ENCODE measurements at places on chromosomes 7 and 10.

- H3K4me3 ChIP-seq: no peak overlapping the region
- H3K27me3 ChIP-seq: no peaks in the 10 kb centered on the region
- no peaks in the 10 kb centered on the region for H3K4me1 ChIP-seq
- no peak overlapping the region for H3K27ac ChIP-seq
- no peak for DNase-seq
- H3K36me3 ChIP-seq: no peaks in the 10 kb centered on the region
Measured at GRCh38 chr7:67267914-67268313, 271.3 kb downstream of the TYW1 start.

GRCh38 chr10:80894797-80895467 is 357.2 kb downstream of the SH2D4B start:
- H3K27ac ChIP-seq: no peak overlapping the region
- H3K4me1 ChIP-seq: no peaks in the 10 kb centered on the region
- no peaks in the 10 kb centered on the region for H3K27me3 ChIP-seq
- no peak for DNase-seq
- H3K36me3 ChIP-seq: no peaks in the 10 kb centered on the region

DNA sequence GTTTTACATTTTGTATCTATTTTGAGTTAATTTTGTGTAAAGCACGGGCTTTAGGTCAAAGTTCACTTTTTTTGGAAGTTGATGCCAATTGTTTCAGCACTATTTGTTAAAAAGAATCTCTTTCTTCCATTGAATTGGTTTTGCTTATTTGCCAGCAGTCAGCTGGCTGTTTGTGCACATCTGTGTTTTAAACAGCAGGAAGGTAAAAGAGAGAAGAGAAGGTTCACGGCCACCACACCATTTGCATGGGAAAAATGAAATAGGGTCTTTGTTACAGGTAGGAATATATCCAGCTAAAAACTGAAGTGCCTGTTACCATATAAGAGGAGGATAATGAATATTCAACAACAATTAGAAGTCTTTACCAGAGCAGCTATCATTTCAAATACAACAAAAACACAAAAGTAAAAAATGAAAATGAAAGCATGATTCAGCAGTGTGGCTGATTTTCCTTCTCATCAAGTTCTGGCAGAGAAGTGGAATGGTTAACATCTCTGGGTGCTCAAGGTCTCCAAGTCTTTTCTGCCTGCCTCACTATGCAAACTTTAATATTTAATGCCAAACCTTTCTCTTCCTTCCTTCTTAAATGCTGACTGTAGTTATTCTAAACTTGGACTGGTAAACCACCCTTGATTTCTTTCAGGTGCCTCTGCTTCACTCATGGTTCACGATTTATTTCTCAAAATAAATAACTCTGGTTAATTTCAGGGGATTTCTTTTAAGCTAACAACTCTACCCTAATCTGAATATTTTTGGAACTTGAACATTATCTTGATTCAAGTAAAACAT is 841.5 kb downstream of the GRM8 start:
- no peaks in the 10 kb centered on the region for H3K36me3 ChIP-seq
- no peak overlapping the region for H3K27ac ChIP-seq
- no peak overlapping the region for H3K4me3 ChIP-seq
- H3K27me3 ChIP-seq: no peaks in the 10 kb centered on the region
- no peaks in the 10 kb centered on the region for H3K4me1 ChIP-seq

GRCh38 chr7:148434887-148435286 is 155.7 kb upstream of the C7orf33 start:
- H3K4me3 ChIP-seq: no peak overlapping the region
- no peaks in the 10 kb centered on the region for H3K36me3 ChIP-seq
- no peak overlapping the region for H3K27ac ChIP-seq
- no peaks in the 10 kb centered on the region for H3K4me1 ChIP-seq
- no peak for DNase-seq

DNA sequence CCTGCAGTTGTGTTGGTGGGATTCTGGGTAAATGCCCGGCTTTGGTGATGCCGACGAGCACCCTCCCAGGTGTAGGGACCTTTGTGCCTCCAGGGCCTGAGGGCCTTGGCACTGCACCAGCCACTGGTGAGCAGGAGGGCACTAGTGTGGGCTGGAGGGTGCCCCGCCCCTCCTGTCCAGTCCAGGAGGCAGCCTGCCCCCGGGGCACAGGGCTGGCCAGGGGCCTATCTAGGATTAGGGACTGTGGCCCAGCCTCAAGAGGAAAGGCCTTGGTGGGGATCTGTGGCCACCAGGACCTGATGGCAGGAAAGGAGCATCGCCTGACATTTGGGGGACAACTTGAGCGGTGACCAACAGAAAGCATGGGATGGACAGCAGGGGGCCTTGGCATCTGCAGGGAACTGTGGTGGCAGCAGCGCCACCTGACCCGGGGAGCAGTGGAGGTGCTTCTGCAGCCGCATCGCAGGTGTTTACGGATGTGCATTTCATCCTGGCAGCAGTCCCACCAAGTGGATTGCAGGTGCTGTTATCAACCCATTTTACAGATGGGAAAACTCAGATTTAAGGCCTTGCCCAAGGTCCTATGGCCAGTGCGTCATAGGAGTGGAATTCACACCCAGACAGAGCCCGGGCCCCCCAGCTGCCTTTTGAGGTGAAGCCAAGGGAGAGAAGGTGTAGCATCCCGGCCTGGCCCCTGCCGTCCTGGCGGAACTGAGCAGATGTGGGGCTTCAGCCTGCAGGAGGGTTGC is 11.1 kb downstream of the ZNF316 start:
- no peak for DNase-seq
- peaks cover 26% of the 10 kb centered on the region for H3K36me3 ChIP-seq
- H3K27me3 ChIP-seq: no peaks in the 10 kb centered on the region
- H3K4me1 ChIP-seq: no peaks in the 10 kb centered on the region
- no peak overlapping the region for H3K4me3 ChIP-seq

Measured in heart right ventricle (tissue), 16 donors.